ENCODE measurements at places on chromosomes 3 and 15. TPM values are rescaled to one million over a fixed set of nuclear protein-coding genes. Genes with fewer than 3 reads are reported as not detected.

The LDHAL6B gene
- total RNA-seq: not detected

DNA sequence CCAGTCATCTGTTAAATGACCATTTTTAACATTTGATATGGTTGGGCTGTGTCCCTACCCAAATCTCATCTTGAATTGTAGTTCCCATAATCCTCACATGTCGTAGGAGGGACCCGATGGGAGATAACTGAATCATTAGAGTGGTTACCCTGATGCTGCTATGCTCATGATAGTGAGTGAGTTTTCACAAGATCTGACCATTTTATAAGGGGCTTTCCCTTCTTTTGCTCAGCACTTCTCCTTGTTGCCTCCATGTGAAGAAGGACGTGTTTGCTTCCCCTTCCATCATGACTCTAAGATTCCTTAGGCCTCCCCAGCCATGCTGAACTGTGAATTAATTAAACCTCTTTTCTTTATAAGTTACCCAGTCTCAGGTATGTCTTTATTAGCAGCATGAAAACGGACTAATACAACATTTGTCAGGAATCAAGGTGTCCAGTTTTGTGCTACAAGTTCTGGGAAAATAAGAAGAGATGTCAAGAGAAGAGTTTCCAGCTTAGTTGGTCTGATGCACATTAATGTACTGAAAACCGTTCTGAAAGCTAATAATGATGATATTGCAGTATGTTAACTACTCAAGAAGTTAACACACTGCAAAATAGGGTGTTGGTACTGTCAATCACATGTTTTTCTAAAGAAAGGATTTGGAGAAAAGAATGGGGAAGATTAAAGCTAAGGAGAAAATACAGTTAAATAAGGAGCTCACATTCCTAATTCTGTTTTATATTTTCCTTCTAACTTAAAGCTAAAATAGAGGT lies 67.9 kb downstream of the ATP8B4 start:
- DNase-seq: no peak

The MUC13 gene
- not detected for total RNA-seq

DNA sequence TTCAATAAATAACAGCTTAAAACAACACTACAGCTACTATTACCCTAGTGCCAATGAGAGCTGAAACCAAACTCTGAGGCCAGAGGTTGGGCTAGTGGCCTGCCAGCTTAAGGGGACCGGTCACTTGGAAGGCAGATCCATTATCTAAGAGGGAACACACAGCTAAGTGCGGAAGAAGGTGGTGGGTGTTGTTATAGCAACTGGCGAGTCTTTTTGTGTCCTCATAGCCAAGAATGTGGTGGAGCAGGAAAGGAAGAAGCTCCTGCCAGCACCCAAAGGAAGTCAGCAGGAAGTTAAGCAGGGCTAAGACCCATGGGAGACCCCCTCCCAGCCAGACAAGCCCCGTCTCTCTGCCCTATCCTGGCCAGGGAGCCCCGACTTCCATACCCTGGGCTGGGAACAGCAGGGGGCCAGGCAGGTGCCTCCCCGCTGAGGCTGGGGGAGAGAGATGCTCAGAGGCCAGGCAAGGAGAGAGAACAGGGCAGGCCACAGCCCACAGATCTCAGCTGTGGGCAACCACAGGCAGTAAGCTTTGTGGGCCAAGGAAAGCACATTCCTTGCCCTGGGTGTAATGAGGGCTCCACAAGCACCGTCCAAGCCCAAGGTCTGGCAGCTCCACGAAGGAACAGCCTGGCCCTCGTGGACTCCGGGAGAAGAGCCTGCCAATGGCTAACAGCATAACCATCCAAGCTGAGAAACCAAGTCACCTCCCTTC lies 34.0 kb upstream of the HRH1 start:
- no peak for DNase-seq

DNA sequence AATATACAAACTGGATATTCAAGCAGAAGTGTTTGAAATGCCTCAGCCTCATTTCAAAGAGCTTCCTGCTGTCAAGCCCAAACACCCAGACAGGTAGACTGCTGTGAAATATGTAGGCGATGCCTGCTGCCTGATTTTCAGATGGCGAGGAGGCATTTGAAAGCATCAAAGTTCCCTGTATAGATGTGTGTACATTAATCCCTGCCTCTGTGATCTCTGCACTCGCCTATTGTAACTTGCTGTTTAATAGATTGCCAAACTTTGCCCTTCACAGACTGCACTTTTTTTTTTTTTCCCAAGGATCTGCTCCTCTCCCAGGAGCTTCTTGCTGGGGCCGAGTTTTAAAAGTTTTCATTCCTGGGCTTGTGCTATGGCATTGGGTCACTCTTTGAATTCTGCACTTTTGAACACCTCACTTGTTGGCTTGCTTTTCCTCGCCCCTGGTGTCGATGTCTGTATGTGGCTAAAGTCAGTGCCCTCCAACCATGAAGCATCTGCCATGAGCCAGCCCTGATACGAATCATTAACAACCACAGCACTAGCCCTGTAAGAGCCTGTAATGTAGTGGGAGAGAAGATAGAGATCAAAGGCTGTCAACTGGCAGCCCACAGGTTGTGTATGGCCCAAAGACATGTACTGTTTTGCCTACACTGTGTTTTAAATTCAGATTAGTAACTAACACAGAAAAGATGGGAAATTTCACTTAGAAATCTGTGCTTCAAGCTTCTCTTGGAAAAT lies 287.6 kb upstream of the ICE2 start:
- DNase-seq: no peak

DNA sequence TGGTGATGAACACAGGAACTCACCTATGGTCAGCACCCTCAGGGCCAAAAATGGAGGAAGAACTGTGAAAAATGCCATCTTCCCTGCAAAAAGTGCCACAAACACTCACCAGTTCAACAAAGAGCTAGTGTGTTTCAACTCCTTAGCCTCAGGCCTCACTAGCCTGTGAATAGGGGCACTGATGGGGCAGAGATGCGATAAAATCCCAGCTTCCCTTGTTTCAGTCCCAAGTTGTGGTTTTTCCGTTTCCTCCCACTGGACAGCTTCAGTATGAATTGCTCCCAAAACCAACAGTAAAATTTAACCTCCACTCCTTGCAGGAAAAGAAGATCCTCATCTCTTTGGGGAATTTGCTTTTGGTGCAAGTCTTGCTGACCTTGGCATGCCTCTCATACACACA lies 117.4 kb upstream of the ADAMTS9 start:
- DNase-seq: no peak

The SLC30A4 gene
- total RNA-seq: 8.8 TPM
